ENCODE measurements at places on chromosomes 16 and 17.

DNA sequence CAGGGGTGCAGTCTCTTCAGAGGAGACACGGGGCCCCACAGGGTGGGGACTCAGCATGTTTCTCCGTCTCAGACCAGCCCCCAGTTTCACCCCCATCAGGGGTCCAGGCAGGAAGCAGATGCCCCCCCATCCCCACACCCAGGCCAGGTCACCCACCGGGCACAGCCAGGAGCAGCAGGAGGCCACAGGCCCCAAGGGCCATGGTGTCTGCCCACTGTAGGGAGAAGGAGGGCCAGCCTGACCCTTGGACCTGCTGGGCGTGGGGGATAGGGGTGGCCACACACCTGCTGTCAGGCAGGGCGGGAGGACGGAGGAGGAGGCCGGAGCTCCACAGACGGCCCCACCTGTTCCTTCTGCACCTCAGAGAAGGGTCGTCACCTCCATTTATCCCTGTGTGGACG, at the start of gene TPSG1:
TPSG1 (minus strand) TSS at position 218 of the 401 bp plus-strand sequence; CDS start at position 202, 16 bp downstream.
- DNase-seq: no peak

- no peak for DNase-seq
These were observed 18.2 kb downstream of the ITGAE start for GRCh38 chr17:3782751-3783150.

GRCh38 chr17:15909481-15909991, 35.4 kb upstream of the ADORA2B start:
- no peak for DNase-seq

GRCh38 chr16:28473714-28474265, 1.7 kb upstream of the NPIPB7 start:
- no peak for DNase-seq

DNA sequence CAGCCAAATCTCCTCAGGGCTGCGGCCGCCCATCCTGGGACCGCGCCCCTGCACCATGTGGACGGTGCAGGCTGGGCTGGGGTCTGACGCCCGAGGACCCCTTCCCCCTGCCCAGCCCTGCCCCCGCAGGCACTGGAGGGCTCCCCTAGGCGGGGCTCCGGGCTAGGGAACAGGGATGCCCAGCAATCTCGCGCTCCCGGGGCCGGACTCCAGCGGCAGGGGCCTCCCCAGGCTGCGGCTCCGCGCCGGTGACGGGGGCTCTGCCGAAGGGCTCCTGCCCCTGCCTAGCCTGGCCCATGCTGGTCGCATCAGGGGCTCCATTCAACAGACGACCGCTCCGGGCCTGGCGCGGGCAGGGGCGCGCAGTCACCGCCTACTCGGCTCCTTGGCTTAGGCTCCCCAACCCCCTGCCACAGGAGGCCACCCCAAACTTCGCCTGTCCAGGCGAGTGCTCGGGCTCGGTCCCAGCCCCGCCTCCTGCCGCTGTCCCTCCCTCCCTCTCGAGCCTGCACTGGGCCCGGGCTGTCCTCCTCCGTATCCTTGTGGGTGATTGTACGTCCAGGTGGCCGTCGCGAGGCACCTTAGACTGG, 27.4 kb upstream of the ADORA2B start:
- no peak for DNase-seq

DNA sequence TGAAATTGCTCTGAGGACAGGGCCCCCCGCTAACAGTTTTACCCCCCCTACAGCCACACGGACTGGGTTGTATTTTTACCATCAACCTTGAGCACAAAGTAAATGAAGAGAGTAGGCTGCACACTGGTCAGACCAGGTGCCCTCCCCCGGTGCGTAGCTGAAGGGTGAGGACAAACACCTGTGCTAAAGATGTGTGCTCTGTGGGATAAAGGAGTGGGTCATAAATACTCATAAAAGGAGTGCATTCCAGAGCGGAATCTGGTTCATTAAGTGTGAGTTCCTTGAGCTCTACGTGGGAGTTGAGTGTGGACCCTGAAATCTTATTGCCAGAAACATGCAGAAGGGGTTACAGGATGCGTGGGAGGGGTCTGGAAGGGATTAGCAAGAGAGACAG, 217.0 kb downstream of the CCDC182 start:
- DNase-seq: no peak

- DNase-seq: no peak
These were observed 19.4 kb downstream of the RHOT1 start for GRCh38 chr17:32161506-32162365.

- DNase-seq: no peak
These were observed 31.3 kb downstream of the SLC39A11 start for GRCh38 chr17:73061161-73061560.

DNA sequence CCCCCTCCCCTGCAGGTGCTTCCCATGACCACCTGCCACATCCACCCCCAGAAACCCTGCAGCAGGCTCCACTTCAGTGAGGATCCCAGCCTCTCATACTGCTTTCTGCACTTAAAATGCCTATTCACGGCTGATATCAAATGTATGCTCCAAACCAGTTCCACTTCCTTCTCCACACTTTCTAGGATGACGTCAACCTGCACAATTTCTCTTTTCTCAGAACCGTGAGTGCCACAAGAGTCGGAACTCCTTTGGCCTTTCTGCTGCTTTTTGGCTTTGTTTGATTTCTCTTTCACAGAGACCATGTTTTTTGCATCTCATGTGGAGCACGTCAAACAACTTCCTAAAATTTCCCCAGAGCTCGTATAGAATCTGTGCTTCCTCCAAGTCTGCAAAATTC, 378.8 kb upstream of the TNRC6C start:
- no peak for DNase-seq

DNA sequence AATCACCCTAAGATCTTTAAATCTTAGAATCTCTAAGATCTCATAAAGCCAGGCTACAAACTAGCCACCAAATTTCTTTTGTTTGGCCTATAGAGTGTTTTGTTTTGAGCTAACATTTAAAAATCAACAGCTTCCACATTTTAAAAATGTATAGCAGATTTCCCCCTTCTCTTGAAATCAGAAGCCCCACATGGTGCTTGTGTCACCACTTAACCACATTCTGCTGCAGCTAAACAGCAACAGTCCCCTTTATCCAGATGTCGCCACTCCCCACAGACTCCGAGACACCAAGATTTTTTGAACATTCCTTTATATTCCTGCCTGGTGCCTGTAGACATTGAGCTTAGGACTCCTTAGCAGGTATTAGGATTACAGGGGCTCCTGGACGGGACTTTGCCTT, 16.0 kb downstream of the GUCY2D start:
- no peak for DNase-seq

GRCh38 chr17:68248199-68248825, 469 bp downstream of the AMZ2 start:
- no peak for DNase-seq

DNA sequence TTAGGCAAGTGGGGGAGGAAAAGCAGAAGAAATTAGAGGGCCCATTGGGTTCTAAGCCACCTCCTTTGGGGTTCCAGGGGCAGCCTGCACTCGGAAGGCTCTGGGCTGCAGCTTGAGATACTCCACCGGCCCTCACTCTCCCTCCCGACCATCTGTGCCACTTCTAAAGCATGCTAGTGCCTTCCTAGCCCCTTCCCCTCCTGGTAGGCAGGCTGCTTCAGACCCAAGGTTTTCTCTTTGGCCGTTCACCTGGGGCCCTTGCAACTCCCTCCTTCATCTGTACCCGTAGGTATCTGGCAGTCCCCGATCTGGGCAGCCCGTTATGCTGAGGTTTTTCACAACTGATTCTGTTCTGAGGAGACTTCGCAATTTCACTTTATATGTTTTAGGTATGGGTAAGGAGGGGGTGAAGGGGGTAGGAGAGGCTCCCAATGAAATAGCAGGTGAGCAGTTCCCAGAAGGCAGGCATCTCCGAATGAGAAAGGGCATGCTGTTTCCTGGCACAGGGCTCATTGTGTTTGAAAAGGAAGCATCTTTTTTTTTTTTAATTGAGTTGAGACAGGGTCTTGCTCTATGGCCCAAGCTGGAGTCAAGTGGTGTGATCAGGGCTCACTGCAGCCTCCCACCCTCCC, 98.7 kb downstream of the RAB11FIP4 start:
- no peak for DNase-seq

DNA sequence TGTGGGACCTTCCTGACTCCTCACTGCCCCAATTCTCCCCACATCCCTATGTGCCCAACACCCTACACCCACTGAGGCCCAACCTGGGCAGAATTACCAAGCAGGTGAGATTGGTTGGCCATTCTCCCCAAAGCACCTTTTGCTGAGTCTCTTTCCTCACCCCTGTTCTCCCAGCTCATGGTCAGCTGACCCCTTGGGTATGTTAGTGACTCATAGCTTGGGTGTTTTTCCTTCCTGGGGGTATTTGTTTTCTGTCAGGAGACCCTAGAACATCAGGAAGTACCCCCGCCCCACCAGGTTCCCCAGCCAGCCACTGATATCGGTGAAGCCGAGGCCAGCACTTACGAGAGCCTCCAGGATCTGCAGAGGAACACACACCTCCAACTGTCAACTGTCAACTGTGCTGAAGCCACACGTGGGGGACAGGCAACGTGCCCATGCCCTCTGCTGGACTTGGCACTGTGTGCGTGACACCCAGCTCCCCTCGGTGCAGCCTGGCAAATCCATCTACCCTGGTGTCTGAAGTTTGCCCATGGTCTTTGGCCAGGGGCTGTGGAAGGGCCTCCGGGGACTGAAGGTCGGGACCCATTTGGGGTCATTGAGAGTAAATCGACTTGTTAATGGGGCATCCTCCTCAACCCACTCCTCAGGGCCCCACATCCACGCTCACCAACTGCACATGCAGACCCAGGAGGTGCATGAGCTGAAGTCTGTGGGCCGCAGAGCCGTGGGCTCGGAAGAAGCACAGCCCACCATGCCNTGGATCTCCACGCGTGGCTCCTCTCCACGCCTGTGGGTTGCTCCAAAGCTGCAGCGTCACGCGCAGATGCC, 53.1 kb downstream of the METRNL start:
- DNase-seq: no peak

- DNase-seq: no peak
These were observed 26.6 kb upstream of the MFSD6L start for GRCh38 chr17:8825802-8826201.

GRCh38 chr17:41553176-41553575, 18.7 kb downstream of the KRT9 start:
- no peak for DNase-seq

DNA sequence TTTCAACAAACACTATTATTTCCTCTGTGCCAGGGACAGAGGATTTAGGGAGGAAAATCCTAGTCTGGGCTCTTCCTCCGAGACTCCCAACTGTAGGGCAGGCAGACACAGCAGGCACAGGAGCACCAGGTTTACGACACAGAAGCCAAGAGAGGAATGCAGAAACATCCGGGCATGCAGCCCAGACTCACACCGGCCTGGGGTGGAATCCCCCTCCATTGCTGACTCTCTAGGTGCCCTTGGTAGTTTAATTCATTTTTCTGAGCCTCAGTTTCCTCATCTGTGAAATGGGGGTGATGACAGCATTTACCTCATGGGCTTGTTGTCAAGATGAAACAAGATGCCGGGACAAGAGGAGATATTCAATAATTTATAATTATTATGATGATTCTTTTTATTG, 14.9 kb downstream of the CA4 start:
- DNase-seq: no peak

DNA sequence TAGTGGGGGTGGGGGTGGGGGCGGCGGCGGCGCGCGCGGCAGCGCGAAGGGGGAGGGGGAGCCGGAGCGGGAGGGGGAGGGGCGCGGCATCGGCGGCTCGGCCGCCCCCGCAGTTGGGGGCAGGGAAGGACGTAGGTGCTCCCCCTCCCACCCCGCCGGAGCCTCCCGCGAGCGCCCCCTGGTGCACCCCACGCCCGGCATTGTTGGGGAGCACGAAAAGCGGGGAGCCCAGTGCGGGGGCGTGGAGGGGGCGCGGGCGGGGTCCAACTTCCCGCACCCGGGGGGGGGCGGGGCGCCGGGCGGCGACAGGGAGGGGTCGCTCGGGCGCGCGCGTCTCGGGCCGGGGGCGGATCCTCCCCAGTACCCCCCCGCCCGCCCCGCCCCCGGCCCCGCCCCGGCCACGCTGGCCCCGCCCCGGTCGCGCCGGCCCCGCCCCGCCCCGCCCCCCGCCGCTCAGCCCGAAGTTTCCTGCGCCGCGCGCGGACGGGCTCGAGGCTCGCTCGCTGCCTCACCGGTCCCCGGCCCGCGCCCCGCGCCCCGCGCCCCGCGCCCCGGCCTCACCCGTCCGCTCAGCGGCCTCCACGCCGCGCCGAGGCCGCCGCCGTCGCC, at the start of gene CACNA1H:
CACNA1H (plus strand) TSS at position 456 of the 609 bp plus-strand sequence. CDS start 632 bp downstream, outside the sequence.
- peak; percentile 25 for DNase-seq

DNA sequence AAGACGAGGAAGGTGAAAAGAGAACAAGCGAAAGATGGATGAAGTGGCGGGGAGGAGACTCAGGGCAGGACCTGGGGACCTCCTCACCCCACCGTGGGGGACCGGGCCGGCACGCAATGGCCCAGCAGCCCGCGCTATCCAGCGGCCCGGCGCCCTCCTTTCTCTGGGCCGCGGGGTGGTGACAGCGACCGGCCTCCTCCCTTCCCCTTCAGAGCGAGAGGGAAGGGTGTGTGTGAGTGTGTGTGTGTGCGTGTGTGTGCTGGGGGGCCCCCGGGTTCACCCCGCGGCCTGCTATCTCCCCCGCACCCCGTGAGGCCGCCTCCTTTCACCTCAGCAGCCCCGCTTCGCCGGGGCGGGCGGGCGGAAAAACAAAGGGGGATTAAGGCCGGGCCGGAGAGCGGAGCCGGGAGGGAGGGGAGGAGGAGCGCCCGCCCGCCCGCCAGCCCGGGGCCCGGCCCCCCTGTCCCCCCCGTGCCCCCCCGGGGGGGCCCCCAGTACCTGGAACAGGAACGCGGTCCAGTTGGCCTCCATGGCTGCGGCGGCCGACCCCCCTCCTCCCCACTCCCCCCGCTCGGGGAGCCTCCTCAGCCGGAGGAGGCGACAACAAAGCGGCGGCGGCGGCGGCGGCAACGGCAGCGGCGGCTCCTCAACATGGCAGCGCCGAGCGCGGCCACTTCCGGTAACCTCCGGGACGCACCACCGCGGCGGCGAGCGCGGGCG, at the start of gene VEZF1:
VEZF1 (minus strand) TSS at position 674 of the 720 bp plus-strand sequence; CDS start at position 531, 143 bp downstream.
- peak; percentile 51 for DNase-seq

DNA sequence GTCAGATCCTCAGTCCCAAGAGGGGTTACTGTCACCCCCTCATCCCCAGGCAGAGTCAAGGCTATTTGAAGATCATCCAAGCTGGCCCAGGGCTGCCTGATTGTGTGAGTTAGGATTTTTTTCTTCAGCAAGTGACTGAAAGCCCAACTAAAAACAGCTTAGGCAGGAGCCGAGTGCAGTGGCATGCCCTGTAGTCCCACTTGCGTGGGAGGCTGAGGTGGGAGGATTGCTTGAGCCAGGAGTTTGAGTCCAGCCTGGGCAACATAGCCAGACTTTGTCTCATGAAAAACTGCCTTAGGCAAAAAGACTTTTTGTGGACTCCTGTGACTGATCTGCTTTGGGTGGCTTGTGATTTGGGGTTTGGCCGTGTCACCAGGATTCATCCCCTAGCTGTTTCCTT, 19.9 kb downstream of the PGS1 start:
- DNase-seq: no peak

GRCh38 chr17:28030386-28030785, 12.1 kb upstream of the NLK start:
- DNase-seq: no peak
